ENCODE measurements at places on chromosomes 12 and 14.

- DNase-seq, result no peak
Measured at GRCh38 chr14:81529391-81529790, 4.3 kb downstream of the SEL1L start.

- DNase-seq, result no peak
Measured at GRCh38 chr14:52266782-52267181, 716 bp upstream of the PTGDR start.

DNA sequence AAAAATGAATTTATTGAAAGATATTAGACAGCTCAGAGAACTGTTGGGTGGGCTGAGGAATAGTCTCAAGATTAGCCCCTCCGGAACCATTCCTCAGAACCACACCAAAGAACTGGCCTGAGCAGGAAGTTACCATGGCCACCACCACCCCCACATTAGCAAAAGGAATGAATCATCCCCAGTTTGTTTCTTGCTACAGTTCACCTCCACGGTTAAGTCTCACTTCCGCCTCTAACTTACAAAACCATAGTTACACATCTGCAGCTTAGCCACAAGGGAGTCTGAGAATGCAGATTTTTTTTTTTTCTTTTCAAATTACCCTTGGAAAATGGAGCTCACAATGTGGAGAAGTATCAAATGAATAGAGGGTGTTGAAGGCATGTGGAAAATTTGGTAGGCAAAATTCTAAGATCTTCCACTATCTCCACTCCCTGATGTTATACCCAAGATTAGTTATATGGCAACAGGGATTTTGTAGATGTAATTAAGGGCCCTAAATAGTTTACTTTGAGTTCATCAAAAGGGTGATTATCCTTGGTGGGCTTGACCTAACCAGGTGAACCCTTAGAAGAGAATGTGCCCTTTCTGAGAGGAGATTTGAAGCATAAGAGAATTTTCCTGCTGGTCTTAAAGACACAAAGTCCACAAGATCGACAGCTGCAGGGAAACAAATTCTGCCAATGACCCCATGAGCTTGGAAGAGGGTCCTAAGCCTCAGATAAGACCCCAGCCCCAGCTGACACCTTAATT is 129.8 kb upstream of the KRR1 start:
- DNase-seq, result peak; percentile 34

DNA sequence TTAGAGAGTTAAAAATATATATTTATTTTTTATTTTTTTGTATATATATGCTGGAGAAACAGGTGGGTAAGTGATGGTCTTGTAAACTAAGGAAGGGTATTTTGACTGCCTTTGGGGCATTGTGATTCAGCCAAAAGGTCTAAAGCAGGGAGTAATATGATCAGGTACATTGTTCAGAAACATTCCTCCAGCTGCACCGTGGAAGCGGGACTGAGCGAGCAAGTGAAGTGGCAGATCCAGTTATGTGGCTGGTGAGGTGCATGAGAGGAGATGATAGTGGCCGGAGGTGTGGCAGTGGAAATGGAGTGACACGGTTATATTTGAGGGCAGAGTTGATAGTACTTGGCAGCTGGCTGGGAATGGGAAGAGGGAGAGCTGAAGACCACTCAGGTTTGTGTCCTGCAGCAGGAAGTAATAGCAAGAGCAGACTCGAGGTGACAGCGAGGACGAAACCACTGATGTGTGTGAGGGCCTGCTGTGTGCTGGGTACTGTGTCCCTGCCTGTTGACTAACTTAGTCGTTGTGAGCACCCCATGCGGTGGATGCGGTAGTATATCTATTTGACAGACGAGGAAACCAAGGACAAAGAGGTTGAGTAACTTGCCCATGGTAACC is 39.2 kb downstream of the EID3 start:
- no peak for DNase-seq

GRCh38 chr14:92103363-92103989 is 2.9 kb downstream of the ATXN3 start:
- DNase-seq, result no peak

DNA sequence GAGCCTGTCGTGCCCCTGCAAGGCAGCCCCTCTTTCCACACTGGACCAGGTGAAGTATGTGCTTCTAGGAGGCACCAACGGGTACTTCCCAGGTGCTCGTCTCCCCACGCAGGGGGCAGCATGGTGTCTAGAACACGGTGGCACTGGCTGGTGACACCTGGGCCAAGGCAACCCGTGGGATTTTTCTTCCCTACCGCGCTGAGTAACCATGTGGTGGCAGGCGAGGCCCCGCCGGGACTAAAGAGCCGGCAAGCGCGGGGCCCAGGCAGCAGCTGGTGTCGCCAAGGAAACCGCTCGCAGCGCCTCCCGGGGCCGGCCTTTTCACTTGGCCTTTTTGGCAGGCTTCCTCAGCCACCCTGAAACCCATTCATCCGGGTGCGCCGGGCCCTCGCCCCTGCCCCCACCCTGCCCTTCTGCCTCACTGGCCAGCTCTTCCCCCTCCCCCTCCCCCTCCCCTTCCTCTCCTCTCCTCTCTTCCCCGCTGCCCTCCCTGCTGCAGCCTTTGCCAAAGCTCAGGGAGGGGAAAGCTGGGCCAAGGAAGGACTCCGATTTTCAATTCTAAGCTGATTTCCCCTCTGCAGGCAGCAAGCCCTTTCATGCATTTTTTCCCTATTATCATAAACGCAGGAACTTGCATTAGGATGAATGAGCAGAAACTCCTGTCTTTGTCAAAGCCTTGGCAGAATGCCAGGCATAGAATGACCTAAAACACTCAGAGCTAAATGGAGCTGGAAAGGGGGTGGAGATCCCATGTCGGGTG is 81.2 kb downstream of the IRF2BPL start:
- peak; percentile 74 for DNase-seq

DNA sequence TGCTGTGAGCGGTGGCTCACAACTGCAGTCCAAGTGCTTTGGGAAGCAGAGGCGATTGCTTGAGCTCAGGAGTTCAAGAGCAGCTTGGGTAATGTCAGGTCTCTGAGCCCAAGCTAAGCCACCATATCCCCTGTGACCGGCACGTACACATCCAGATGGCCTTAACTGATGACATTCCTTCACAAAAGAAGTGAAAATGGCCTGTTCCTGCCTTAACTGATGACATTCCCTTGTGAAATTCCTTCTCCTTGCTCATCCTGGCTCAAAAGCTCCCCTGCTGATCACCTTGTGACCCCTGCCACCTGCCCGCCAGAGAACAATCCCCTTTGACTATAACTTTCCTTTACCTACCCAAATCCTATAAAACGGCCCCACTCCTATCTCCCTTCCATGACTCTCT is 48.6 kb downstream of the SLC25A47 start:
- no peak for DNase-seq

DNA sequence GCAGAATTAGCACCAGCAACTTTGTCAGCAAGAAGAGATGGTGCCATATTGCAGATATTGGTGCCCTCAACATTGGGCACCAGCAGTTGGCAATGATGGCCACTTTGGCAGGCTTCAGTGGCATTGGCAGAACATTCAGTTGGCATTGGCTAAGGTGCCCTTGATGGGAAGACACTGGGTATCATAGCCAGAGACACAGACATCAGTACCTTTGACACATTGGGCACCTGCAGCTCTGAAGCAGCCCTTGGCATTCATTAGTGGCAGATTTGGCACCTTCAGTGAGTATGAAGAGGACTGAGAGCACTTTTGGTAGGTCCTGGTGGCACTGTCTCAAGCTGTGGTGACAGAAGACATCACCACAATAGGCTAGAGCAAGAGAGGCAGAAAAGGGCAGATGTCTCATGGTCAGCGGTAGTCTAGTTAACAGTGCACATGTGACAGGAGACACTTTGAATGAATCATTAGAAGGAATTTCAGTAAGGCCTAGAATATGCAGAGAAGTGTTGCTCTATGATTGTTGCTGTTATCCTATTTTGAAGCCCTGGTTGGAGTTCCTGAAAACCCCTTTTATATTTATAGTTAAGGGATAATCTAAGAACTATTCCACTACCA is 422.2 kb downstream of the APAF1 start:
- no peak for DNase-seq

DNA sequence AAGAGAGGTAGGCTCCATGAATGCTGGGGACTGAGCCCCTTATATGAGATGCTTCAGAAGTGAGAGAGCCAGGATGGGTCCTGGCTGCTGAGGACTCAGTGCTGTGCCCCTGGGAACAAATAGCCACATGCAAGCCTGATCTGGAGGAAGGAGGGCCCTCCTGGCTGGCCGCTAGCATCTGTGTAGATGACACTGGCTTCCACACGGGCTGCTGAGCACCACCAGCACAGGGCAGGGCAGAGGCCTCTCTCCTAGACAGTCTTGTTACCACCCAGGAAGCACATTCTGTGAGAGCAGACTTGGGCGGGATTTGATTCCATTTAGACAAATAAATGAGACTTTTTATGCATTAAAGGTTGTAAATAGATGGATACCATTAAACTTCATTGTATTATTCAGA is 48.0 kb downstream of the ZNF664 start:
- no peak for DNase-seq

- peak; percentile 61 for DNase-seq
Measured at GRCh38 chr14:64760146-64760755, 56.0 kb downstream of the PLEKHG3 start.

DNA sequence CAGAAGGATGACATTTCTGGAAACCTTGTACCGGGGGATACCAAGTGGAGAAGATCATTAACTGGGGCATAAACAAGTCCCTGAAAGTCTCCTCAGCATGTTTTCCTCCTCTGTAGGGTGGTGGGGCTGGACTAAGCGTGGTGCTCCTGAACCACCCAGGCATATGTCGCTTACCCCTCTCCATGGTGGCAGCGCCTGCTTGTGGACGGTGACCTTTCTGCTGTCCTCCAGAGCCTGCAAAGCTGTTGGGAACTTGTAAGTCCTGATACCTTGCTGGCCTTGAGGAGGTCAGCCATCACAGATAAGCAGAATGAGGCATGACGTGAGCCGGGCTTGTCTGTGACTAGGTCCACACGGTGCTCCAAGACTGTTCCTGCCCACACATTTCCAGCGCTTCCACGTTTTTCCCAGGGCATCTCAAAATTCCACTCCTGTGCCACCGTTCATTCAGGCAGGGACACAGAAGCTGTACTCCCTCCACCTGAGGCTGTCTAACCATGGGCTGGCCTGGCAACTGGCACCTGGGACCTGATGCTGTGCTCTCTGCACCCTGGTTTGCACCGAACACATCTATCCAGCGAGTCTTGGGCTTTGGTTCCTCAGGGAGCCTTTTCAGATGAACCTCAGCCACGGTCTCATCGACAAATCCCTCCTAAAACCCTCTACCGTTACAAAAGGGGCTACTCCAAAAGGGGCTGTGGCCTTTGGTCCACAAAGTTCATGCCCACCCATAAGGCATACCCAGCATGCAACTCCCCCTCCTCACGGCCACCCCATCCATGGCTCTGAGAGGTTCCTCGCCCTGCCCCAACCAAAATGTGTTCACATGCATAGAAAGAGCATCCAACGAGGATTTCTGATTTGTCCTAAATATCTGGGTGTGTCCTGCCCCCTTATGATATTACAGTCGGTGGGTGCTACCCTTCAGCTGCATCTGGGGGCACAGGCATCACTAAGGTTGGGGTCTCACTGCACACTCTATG is 199.6 kb upstream of the DIO3 start:
- DNase-seq, result no peak

- DNase-seq, result no peak
Measured at GRCh38 chr12:31000751-31001150, 72.9 kb upstream of the DDX11 start.

- no peak for DNase-seq
Measured at GRCh38 chr12:29066011-29066588, 83.0 kb upstream of the FAR2 start.

DNA sequence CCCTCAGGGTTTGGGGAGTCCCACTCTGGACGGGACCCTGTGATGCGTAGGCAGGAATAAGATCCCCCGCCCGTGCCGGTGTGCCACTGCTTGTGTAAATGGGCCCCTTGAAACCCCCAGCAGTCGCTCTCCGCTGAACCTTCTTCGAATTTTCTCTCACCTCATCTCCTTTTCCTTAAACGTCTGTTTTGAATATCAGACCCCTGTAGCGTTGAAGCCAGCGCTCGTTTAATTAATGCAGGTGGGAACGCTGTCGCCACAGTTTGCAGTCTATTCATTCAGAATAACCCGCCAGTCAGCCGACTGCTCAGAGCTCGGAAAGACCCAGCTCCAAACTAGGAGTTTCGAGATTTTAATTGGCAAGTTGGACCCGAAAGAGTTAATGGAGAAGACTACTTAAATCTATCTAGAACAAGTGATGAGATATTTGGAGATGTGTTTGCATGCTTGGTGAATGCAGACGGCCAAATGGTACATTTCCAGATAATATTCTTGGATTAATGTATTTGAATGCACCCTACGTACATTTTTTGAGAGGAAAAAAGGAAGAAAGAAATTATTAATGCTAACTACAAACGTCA is 739 bp upstream of the PPP2R5E start:
- no peak for DNase-seq

DNA sequence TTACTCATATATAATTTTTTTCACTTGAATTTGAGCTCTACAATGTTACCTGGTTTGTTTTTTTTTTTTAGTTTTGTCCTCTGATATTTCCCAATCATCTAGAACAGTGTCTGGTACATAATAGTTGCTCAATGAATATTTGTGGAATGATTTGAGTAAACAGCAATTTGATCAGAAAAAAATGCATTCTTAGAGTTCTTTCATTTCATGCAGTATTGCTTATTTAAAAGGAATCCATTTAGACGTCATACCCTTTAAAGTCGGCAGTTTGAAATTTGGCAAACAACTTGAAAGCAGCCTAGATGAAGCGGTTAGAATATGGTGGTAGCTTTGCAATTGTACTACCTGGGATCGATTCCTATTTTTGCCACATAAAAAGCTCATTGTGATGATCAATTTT is 140.0 kb downstream of the PDE3A start:
- DNase-seq, result no peak

- no peak for DNase-seq
Measured at GRCh38 chr14:74579447-74580274, 32.4 kb downstream of the LTBP2 start.

DNA sequence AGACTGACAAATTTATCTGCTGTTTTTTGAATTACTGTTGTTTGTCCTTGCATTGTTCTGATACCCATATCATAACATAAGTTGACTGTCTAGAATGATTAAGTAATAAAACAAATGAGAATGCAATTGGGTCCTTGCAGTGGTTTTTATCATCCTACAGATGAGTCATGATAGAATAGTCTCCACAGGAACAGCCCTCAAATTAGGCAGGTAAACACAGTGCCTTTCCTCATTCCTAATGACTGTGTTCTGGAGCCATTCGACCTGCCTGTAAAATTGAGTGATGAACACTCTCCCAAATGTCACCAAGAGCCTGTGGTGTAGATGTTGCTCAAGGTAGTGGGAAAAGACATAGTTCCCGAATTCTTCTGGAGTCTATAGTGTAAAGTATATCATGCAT is 12.3 kb downstream of the NKX2-8 start:
- no peak for DNase-seq

- DNase-seq, result no peak
Measured at GRCh38 chr12:2548081-2548480, 246.7 kb upstream of the FKBP4 start.

- no peak for DNase-seq
Measured at GRCh38 chr12:95506707-95507523, 33.0 kb downstream of the METAP2 start.

Data from stimulated activated CD8-positive, alpha-beta memory T cell treated with anti-CD3 and anti-CD28 coated beads, Interleukin-2, amount 100 ng/mL, for 48 hours (primary cell).